Epithelial cell of prostate (primary cell): ENCODE measurements at places on chromosomes 7 and 10.

GRCh38 chr7:123598657-123599056 lies 3.0 kb upstream of the ASB15 start:
- DNase-seq: no peak

GRCh38 chr10:33248638-33249037 lies 85.8 kb downstream of the NRP1 start:
- DNase-seq: peak; percentile 79

DNA sequence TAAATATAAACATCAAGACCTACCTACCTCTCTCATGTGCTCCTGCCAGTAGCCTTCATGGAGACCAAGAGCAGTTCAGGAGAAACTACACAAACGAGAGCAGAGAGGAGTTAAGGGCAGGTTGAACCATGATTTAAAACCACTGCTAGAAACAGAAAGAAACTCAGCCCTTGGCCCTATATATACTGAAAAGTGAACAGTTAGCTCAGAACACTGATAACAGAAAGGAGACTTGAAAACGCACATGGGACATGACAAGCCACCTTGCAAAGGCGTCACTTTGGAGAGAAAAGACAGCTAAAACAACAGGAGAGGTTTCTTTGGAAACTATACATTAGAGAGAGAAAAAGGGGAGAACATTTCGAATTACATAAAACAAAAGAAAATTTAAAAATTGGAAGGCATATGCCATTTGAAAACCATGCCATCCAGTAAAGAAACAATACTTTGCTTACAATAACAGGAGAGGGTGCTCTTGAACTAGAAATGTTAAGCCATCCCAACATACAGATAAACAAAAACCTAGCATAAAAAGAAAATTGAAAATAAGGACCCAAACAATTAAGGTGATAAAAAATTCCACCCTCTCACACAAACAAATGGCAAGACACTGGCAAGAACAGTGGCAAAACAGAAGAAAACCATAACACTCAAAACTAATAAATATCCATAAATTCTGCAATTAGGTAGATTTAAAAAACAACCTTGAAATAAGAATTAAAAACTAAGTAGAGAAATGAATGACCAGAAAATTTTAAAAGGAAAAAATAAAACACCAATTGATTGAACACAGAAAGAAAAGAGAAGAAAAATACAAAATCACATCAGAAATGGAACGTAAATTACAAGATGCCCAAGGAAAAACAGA lies 232.7 kb downstream of the IMMP2L start:
- DNase-seq: no peak

DNA sequence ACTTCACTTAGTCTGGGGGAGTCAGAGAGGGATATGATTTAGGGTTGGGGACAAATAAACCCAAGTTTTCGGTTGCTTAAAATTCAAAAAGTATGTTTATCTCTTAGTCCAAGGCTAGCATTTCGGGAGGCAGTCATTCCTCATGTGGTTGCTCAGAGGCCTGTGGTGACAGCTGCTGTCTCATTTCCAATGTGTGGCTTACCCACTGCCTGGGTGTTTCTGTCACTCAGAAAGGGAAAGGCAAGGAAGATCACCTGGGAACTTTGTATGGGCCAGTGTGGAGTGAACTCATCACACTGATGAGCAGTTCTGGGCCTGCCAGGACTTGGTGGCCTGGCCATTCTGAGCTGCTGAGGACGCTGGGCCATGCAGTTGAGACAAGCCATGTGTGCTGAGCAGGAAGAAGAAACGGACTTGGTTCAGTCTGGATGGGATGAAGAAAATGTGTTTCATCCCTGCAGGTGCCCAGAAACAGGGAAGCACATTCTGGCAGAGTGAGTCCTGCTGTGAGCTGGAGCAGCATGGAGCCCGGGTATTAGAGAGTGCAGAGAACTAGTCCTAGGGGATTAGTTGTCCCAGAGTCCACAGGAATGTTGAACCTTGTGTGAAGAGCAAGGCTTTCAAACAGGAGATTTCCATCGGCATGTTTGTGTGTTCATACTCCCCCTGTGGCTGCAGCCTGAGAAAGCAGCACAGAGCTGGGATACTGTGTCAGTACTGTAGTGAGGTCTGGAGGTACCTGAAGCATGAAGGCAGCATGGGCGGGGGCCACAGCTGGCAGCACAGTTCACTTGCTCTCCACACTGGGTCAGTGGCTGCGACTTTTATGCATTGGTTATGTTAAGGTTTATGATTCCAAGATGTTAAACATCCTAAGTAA lies 211.1 kb upstream of the IGFBP3 start:
- DNase-seq: no peak

DNA sequence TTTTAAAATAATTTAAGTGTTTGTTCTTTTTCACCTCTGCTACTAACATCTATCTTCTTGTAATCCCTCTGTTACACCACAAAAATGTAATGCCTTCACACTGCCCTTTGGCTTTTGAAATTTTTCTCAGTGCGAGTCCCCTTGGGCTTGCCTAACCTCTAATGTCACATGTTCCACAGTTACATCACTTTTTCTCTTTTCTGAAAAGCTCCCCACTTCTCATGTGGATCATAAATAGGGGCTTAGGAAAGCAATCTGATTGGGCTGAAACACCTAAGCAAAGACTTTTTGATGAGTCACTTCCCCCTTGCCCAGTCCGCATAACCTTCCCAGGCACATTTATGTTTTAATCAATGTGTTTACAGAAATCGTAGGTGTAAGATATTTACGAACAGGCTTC lies 288.2 kb downstream of the IPMK start:
- no peak for DNase-seq

GRCh38 chr10:101146392-101147251 lies 15.5 kb downstream of the TLX1 start:
- no peak for DNase-seq

GRCh38 chr7:120538335-120538734 lies 265.4 kb downstream of the KCND2 start:
- no peak for DNase-seq

- DNase-seq: no peak
Observed at GRCh38 chr7:29432721-29433120, 130.9 kb upstream of the PRR15 start.

DNA sequence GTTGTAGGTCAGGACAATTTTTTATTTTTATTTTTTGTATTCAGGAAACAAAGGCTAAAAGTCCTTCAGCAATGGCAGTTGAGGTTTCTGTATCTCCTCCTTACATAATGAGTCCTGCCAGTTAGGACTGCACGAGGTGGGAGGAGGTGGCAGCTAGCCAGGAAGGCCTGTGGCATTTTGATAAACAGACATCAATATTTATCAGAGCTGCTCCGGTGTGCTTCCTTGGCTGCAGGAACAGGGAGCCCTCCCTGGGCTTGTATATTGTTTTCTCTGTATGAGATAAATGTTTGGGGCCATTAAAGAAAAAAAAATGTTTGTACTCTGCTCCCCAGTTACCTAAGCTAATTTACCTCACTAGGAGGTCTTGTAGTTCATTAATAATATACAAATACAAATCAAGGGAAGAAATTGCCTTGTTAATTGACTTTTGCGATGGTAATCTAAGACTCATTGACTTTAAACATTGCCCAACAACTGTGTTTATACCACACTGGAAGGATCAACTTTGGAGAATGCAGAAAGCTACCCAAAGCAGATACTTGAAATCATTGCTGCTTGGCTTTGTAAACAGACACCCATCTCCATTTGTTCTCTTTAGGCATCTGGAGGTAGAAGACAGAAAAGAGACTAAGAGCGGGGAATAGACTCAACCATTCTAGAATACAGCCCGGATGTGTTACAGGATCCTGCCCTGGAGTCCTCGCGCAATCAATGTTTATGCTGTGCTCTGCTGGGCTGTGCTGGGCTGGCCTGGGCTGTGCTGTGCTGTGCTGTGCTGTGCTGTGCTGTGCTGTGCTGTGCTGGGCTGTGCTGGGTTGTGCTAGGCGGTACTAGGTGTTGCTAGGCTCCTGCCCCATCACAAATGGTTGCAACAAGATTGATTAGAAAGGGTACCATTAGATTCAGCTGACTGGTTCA lies 36.5 kb upstream of the PDZD8 start:
- DNase-seq: no peak

GRCh38 chr10:110893559-110894179 lies 21.9 kb downstream of the PDCD4 start:
- no peak for DNase-seq

DNA sequence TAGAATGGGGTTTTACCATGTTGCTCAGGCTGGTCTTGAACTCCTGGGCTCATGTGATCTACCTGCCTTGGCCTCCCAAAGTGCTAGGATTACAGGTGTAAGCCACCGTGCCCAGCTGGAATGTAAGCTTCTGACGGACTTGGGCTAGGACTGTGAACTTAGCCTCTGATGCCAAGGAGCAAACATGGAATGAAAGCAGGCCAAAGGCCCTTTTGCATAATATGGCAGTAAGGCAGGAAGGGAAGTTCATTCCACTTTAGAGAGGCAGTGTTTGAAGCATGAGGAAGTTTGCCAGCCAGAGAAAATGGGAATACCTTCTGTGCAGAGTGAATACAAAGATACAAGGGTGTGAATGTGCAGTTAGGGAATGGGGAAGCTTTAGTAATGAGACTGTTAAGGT lies 20.3 kb downstream of the VCL start:
- no peak for DNase-seq

- no peak for DNase-seq
Observed at GRCh38 chr7:134630237-134630636, 16.4 kb upstream of the BPGM start.
